ENCODE measurements at places on chromosomes 2 and 18.

DNA sequence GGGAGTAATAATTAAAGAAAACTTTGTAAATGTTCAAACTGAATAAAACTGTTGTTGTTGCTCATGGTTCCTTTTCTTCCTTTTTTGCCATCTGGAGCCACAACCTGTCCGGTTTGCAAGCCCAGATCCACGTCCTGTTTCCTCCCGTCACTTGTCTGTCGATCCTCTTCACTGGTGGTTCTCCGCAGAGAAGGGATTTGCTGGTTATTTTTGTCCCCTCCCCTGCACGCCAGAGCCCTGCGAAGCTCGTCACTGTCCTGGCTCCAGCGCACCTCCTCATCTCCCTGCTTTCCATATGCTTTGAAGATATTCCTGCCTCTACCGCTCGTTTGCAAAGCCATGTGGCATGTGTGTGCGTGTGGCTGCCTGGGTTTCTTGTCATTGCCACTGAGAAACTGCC is 461.4 kb downstream of the RNF144A start:
- no peak for DNase-seq

DNA sequence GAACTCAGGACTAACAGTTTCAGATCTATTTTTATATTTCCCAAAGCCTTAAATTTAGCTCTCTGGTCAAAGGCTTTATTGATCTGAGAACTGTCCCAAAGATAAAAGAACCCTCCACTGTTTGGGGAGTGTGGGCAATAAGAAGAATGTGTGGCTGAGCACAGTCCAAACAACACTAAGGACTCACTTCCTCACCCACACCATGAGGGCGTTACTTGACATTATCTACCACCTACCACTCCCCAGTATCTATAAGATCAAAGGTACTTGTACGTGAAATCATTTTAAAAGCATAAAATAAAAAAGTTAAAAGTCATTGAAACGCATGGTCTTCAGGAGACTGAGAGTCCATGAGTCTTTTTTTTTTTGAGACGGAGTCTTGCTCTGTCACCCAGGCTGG is 54.6 kb upstream of the NFU1 start:
- DNase-seq, result no peak

- DNase-seq, result no peak
Observed at GRCh38 chr2:65021709-65022108, 32.5 kb downstream of the SLC1A4 start.

- no peak for DNase-seq
Observed at GRCh38 chr2:225637259-225637658, 237.7 kb downstream of the NYAP2 start.

GRCh38 chr2:133943108-133943507 is 310.8 kb upstream of the MGAT5 start:
- no peak for DNase-seq

- DNase-seq, result no peak
Observed at GRCh38 chr18:21101172-21101571, 10.4 kb downstream of the ROCK1 start.

GRCh38 chr18:78159397-78159796 is 820.2 kb upstream of the SALL3 start:
- no peak for DNase-seq

GRCh38 chr18:44945888-44946401 is 265.3 kb downstream of the SETBP1 start:
- no peak for DNase-seq

DNA sequence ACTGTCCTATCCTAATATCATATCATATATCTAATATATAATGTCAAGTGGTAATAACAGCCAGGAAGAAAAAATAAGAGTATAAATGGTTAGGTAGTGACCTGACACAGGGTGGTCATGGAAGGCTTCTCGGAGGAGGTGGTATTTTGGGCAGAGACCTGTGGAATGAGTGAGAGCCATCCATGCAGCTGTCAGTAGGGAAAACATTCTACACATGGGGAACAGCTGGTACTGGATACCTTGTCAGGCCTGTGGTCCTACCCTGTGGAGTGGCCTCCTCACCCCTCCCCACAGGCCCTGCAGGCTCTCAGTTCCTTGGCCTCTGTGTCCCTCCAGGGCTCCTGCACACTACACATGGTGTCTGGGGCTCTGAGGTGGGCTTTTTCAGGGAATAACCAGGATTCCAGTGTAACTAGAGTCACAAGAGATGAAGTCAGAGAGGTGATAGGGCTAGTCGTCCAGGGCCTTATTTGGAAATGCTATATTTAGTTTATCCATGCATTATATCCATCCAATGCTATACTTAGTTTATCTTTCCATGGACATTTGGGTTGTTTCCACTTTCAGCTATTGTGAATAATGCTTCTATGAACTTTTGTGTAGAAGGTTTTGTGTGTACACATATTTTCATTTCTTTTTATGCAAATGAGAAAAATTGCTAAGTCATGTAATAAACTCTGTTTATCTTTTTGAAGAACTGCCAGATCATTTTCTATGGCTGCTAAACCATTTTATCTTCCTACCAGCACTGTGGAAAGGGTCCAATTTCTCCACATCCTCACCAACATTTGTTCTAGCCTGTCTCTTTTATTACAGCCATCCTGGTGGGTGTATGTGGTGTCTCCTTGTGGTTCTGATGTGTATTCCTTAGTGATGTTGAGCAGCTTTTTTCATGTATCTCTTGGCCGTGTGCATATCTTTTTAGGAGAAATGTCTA is 75.6 kb downstream of the TPGS2 start:
- no peak for DNase-seq

DNA sequence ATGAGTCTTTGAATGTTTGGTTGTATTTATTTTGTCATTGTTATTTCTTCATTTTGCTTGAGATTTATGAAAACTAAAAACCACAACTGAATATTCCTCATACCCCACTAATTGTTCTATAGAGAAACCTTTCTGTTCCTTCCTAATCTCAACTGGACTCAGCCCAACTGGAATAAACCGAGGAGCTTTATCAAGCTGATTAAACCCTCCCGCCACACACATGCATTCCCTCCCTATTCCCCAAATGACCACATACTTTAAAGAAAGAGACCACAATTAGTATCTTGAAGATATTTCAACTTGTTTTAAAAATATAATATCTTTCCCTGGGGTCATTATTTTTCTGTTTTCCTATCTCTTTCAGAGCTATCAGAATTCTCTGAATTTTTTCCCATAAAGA is 107.5 kb downstream of the OSR1 start:
- no peak for DNase-seq

DNA sequence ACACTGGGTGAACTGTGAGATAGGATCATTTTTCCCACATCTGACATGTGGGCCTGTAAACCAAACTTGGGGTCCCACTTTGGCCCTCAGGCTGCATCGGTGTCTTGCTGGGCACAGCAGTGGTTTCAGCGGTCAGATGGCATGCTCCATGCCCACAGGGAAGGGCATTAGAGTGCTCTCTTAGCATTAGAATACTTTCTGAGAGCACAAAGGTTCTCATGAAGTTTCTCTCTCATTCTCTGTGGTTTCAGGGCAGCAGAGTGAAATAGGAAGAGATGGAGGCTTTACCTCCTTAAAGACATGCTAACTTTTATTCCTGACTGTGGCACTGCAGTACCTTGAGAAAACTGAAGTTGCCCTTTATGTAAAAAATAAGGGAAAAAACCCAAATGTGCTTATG is 36.6 kb upstream of the GATA6 start:
- no peak for DNase-seq

DNA sequence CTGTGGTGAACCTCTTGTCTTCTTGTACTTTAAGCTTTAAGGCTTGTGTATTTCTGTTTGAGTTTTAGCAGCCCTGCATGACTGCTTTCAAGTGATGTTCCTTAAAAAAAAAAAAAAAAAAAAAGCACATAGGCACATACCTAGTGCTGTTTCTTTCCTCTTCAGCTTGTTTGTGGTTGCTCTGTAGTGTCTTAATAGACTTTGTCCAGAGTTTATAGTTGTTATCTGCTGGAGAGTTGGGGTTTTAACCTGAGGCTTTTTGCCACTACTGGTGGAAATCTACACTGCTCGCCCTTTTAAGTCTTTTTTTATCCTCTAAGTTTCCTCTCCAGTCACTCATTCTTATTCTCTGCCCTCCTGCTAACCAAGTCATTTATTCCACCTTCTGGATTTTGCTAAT is 34.5 kb downstream of the AGFG1 start:
- DNase-seq, result no peak

DNA sequence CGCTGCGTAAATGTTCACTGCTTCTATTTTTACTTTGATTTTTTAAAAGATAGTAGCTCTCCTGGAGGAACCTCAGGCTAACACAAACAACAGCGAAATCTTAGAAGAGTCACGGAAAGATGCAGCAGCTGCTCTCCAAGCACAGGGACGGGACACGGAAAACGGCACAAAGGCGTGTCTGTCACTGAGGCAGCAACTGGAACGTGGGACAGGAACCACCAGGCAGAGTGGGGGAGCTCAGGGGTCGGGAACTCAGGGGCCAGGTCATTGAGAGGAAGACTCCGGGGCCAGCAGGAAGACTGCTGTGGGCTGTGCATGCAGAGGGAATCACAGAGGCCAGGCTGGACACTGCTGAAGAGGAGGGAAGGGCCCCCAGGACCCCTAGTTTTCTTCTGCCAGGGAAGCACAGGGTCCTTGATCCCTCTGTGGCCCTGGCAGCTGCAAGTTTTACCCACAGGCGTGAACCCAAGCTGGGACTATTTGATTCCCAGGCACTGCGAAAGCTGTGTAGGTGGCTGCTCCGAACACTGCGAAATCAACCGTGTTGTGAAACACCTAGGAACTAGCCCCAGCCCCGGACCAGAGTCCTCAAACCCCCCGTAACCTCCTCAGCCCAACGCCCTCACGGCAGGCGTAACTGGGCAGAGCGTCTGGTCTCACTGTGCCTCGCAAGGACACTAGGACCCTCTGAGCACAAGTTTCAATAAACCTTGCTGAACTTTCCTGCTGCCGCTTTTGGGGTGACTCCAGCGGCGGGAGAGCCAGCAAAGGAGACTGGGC is 263.0 kb downstream of the EIPR1 start:
- no peak for DNase-seq

GRCh38 chr18:79543861-79544385 is 135.7 kb upstream of the CTDP1 start:
- DNase-seq, result no peak

DNA sequence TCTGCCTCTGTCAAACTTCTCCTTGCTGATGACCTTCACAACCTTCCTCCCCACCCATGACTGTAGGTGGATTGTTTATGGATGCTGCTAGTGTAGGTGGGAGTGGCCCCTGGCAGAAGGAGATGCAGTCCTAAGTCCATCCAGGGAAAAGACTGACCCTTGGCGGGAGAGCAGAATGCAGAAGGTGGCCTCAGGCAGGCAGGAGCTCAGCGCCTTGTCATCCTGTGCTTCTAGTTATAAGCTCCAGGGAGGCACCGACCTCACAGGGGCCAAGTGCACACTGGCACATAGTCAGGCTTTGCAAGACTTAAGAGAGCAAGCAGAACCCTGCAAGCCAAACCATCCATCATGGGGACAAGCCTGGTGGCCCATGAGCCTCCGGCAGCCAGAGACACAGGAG is 74.4 kb downstream of the CAPN13 start:
- DNase-seq, result no peak

DNA sequence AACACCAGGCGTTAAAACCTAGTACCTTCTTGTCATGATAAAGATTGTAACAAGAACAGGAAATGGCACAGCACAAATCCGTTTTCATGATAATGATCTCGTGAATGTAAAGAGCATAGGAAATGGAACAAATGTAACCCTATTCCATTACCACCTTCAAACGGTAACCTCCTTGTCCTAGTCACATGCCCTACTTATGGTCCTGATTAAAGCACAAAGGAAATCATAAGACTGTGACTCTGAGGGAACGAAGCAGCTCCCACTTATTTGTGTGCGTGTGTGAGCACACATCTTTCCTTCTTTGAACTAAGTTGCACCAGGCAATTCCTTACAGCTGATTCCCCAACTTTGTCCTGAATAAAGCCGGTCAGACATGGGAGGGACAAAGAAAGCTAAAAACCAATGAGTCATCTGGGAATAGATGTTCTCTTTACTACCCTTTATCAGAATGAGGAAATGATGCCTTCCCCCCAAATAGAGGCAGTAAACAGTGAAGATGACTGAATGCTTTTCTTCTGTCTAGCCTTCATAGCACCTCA is 192.6 kb downstream of the IKZF2 start:
- no peak for DNase-seq

- DNase-seq, result no peak
Observed at GRCh38 chr18:62458346-62458745, 64.5 kb upstream of the ZCCHC2 start.

Measured in stimulated activated CD4-positive, alpha-beta T cell treated with anti-CD3 and anti-CD28 coated beads, Interleukin-4, amount 100 ng/mL, for 4 hours (primary cell).